ENCODE measurements at places on chromosomes 1 and 21.

DNA sequence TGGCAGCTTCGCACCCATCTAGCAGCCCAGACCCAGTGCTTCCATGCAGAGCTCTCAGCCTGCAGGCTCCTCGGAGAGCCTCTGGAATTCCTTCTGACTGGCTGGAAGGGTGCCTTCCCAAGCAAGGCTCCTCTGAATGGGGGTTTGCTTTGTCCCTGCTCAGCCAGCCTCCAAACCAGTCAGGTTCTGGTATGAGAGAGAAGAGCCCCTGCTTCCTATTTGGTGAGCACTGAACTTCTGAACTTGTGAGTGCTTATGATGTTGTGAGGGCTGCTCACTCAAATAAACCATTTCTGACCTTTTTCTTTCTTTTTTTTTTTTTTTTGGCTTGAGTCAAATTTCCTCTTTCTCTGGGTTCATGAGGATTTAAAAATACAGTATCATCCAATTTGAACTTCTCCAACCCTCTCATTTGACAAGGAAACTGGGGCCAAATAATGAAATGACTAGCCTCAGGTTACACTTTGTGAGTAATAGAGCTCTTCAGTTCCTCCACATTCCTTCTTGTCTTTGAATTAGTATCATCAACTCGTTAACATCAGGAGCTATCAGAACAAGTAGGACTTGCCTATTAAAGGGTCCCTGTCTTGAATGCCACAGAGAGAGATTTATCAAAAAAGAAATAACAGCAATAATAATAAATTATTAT lies 39.6 kb downstream of the GFI1 start:
- DNase-seq = no peak

DNA sequence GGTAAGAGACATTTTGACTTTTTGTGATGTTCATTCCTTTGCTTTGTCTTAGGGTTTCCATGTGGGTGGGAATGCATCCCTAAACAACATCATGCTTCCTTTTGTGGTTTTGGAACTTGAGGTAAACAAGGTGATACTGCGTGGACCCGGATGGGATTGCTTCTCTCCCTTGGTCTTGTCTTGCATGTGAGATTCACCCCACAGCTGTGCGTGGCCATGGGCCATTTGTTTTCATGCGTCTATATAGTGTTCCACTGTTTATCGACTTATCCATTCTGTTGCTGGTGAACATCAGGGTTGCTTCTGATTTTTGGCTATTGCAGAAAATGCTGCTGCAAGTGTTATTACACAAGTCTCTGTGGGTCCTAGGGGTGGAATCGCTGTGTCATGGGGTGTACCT lies 21.1 kb downstream of the CRYAA start:
- DNase-seq = no peak

DNA sequence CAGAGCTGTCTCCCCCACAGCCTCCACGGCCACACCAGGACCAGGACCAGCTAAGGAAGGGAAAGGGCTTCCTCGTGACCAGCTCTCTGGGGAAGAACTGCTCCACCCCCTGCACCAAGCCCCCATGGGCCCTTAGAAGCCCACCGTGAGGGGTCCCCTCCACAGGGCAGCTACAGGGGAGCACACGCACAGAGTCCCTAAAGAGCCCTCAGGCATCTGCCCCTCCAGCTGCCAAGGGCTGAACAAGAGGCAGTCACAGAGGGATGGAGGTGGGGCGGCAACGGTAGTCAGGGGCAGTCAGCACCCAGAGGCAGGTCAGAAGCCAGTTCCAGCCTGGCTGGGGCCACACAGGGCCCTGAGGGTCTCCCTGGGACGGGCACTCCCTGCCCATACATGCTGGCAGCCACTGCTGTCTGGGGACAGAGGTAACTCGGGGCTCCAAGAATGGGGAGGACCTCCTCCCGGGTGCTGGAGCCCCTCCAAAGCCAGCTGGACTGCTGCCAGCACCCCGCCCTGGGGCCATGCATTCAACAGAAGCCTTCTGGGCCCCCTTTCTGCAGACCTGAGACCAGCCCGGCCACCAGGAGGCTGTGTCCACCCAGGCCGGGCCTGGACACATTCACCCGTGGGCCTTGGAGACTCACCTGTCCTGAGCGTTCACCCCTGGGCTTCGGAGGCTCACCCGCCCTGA lies 18.7 kb downstream of the SLC19A1 start:
- no peak for DNase-seq

DNA sequence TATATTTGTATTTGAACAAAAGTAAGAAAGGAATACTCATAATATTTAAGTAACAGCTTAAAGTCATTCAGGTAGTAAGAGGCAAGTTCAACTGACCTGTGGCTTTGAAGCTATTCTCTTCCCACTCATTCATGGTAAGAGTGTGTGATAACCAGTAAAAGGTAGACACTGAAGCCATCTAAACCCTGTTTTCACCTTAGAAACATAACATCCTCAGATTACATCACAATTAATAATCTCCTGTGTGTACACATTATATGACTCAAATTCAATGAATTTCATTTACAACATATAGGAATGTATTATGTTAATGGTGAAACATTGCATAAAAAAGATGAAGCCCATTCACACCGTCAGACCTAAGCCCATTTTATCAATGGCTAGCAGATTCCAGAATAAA lies 364.8 kb upstream of the SNX7 start:
- DNase-seq = no peak

- no peak for DNase-seq
These were observed 30.0 kb upstream of the HTR1D start for GRCh38 chr1:23247276-23247675.

DNA sequence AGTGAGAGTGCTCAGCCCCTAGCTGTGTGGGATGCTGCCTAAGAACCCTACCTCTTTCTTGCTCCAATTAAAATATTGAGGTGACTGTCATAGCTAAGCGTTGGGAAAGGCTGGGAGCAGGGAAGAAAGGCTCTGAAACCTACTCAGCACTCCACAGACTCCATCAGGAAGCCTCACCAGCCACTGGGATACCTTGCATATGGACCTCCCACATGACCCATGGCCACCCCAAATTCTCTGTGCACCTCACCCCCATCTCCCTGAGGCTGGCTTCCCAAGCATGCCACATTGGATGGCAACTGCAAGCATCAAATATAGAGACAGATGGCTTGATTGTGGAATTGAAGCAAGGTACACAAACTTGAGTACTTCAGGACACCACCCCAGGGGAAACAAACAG lies 41.8 kb downstream of the FLVCR1 start:
- DNase-seq = no peak

DNA sequence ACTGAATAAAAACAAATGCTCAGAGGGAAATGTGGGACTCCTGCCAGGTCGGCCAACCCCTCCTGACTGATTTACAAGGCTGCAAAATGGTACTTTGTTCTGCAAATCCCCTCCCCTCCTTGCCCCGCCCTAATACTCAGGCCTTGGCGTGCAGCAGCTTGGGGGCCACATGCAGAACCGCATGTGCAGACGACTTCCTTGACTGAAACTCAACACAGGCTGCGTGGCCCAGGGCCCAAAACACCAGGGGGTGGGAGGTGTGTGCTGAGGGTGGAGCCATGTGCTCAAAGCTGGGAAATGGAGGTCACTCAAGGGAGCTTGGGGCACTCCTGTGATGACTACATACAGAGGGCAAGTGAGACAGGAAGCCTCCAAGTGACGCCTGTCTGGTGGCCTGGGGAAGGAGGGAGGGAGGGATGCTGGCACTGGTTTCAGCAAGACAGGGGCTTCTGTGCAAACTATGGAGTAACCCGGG lies 87.2 kb downstream of the MRPL37 start:
- peak; percentile 42 for DNase-seq

- DNase-seq = no peak
These were observed 21.4 kb upstream of the FCRL3 start for GRCh38 chr1:157721985-157722384.

DNA sequence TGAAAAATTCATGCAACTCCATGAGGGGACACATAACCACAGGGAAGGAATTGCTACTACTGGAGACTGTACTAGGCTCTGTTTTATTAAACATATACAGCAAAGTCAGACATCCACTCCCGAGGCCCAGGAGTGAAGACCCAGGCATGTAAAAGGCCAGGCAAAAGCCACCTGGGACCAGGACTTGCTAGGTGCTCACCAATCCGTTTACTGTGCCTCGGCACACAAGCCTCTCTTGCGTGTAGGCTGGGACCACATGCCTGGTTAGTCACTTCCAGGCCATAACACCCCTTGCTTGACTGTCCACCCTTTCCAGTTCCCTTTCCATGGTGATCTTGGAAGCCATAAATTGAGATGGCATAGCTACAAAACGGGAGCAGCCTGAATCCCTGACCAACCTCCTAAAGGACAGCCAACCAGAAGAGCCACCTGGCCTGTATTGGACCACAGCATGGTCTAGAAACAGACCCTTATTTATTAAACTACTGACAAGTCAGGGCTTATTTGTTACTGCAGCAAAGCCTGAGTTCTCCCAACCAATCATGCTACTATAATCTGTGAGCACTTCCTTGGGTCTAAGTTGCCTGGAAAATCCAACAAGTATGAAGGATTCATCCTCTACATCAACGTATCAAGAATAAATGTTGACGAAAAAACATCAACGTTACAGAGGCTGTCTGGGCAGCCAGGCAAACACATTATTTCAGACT lies 39.7 kb downstream of the URB1 start:
- no peak for DNase-seq

DNA sequence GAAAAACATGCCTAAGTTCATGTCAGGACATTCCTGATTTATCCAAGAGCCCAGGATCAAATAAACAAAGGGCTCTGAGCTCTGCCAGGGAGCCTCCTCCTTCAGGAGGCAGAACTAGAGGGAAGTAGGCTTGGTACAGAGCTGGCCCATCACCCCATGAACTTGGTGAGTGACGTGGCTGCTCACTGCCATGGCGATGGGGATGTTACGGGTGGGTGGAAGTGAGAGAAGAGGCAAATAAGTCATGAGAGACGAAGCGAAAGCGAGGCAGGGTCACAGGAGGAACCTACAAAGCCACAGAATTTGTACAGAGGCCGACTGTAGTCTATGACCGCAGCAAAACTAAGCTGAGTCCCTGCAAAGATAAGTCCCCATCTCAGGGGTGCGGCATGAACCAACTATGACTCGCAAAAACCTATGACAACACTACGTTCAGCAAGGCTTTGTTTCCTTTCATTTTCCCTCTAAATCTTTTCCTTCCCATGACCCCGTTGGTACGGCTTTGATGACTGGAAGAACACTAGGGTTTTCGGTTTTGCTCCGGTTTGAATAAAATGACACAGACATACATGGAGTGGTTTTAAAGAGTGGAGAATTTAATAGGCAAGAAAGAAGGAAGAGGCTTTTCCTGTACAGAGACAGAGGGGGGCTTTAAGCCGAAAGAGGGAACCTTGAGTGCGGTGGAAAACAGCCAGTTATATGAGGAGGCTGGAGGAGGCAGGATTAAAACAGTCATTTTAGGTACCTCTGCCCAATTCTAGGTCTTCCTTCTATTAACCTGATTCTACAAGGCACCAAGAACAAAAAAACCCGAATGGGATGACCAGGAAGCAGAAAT lies 74.1 kb downstream of the CD46 start:
- peak; percentile 89 for DNase-seq

Measured in central memory CD4-positive, alpha-beta T cell (primary cell).